ENCODE measurements at places on chromosomes 4 and X.

DNA sequence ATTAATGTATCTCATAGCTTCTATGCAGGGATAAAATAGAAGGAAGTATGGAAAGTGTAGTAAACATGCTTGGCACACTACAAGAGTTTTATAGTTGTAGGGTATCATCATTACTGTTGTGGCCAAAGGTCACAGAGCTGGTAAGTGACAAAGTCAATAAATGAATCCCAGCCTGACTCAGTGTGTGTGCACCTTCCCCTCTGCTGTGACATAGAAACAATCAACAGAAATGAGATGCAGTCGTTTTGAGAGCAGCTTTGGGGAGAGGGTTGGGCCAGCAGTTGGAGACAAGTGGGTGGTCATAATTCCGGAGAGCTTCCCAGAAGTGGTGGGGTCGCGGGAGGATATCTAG lies 82.4 kb upstream of the RBPJ start:
- no peak for DNase-seq

DNA sequence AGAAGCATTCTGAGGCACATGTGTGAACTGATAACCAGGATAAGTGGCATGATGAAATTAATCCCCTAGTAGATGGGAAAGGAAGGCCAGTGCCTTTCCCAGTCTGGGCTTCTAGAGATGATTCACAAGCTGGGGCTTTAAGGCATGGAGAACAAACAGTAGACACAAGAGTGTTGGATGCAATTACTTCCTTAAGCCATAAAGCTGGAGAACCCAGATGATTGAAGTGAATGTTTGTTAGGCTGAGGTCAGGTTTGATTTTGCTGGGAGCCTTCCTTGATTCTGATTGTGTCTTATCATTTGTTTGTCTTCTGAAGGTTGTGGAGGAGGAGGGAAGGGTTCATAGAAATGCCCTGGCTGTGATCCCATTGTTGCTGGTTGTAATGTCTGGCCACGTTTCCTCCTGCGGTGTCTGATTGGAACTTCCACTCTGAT lies 125.2 kb downstream of the NHS start:
- peak; percentile 64 for DNase-seq

DNA sequence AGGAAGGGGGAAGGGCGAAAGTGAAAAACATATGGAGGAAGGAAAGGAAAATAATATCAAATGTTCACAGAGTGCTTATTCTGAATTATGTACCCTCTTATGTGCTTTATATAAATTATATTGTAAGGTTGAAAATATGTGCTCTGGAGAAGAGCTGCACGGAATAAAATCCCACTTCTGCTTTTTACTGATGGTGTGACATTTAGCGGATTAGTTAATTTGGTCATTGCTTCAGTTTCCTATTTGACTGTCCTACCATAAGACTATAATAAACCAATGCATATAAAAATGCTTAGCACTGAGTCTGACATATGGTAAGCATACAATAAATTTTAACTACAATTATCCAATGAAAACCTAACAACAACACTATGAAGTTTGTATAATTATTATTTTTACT lies 86.2 kb downstream of the NPFFR2 start:
- DNase-seq: no peak

- DNase-seq: no peak
These were observed 91.2 kb upstream of the ELOVL6 start for GRCh38 chr4:110289601-110290100.

DNA sequence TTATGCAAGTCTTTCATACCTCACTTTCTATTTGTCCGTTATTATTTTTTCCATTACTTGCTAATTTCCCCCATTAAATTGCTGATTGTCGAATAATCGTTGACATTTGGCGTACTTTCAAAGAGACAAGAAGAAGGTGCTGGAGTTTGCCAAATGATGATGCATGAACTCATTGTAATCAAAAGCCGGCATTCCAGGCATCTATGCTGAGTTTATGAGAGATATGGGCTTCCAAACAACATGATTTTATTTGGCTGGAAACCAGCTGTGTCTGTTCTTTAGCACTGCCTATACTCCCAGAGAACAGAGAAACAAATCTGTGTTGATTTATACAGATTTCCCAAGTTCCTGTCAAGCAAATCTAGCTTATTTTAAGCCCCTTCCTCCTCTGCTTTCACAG lies 80.8 kb upstream of the RPS6KA3 start:
- DNase-seq: peak; percentile 14

DNA sequence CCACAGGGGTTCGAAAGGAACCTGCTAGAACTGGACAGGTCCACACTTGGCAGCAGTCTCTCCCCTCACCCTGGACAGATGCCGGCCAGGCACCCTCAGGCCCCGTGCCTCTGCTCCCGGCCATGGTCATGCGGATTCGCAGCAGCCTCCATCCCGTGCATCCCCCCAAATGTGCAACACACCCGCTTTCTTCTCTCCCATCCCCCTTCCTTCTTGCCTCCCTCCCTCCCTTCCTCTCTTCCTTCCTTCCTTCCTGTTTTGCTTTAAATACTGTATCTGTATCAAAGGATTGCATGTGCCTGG lies 35.0 kb upstream of the HMX1 start:
- no peak for DNase-seq

DNA sequence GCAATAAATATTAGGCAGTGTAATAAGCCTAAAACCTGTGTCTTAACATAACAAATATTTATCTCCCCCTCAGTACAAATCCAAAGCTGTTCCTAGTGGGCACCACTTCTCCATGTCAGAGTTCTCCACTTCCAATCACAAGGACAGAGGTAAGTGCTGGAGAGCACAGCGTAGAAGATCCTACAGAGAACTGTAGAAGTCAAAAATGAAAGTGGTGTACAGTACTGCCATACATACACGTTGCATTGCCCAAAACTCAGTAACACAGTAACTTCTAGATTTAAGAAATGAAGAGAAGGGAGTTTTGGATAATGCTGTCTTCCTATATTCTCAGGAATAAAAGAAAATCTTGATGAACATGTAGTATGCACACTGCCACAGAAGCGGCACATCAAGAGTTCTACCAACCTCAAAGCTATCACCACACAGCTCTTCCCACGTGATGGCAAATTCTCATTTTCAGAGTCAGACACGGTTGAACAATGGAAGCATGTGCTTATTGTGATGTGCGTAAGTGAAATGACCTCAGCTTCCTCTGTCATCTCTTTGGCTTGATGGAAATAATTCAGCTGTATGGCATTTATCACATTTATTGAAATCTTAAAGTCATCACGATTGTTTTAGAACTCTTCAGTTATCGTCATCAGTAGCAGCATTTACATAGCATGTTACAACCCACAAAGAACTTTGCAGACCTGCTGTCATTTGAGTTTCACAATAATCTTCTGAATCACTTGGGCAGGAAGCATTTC lies 27.1 kb upstream of the SPANXN4 start:
- peak; percentile 53 for DNase-seq

DNA sequence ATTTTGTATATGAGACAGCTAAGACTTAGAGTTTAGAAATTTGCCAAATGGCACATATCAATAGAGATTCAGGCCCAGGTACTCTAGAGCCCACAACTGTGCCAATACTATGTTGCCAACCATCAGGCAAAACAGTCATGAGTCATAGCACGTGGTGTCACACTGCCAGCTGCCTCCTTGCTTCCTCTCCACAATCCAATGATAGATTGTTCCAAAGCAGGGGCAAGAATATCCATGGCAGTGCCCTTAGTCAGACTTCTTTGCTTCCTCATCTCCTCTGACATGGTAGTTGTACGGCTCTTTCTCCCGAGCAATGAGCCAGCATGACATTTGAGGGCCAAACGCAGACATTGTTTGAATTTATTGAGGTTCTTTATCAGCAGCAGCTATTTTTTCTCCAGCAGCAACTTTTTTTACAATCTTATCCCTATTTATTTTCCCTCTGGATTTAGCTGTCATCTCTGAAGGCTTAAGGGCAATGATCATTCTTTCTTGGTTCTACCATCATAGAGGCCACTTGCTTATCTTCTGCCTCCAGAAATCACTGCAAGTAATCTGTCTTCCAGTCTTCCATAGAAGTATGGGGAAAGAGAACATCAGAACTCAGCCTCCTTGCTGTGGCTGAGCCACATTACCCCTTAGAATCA lies 169.7 kb downstream of the COL4A6 start:
- no peak for DNase-seq

DNA sequence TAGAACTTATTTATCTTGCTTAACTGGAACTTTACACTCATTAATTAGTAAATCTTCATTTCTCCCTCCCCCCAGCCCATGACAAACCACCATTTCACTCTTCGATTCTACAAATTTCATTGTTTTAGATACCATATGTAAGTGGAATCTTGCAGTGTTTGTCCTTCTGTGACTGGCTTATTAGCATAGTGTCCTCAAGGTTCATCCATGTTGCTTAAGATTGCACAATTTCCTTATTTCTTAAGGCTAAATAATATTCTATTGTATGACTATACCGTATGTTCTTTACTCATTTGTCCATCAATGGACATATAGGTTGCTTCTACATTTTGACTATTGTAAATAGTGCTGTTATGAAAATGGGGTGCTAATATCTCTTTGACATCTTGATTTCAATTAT lies 24.5 kb upstream of the RNF212 start:
- DNase-seq: no peak

DNA sequence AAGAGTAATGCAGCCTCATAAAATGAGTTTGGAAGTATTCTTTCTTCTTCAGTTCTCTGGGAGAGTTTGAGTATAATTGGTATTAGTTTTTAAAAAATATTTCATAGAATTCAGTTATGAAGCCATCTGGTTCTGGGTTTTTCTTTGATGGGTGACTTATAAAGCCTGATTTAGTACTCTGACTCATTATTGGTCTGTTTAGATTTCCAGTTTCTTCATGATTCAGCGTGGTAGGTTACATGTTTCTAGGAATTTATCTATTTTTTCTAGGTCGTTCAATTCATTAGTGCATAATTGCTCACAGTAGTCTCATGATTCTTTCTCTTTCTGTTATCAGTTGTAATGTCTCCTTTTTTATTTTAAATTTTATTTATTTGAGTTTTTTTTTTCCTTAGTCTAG lies 111.2 kb downstream of the CEP44 start:
- DNase-seq: peak; percentile 66

DNA sequence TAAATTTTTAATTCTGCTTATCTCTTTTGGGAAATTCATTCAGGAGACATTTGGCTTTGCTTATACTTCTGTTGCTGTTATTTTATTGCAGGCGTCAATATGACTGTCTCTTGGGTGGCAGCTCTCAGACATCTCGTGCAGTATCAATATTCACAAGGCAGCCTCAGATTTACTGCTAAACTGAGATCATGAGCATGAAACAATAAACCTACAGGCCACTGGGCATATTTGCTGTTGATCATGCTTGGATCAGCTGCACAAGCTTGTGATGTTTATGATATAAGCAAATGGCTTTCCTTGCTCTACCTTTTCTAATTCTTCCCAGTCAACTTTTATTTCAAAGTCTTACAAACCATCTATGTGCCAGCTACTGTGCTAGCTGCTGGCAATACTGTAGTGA lies 39.2 kb downstream of the TSPAN5 start:
- DNase-seq: no peak

DNA sequence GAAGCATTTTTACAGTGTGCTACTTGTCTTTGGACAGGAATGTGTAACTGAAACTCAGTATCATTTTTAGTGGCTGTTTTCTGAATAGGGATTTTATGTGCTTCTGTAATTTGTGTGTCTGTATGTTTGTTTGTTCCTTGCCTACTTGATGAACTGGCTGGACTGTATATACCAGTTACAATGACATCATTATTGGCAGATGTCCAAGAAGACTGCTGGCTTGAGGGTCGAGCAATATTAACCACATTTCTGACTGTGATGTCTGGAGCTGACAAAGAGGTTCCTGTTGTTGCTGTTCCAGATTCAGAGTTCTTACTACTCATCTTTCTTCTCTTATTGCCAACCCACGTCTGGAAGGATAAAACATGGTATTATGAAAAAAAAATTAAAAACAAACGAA lies 33.0 kb downstream of the HDX start:
- DNase-seq: peak; percentile 28

DNA sequence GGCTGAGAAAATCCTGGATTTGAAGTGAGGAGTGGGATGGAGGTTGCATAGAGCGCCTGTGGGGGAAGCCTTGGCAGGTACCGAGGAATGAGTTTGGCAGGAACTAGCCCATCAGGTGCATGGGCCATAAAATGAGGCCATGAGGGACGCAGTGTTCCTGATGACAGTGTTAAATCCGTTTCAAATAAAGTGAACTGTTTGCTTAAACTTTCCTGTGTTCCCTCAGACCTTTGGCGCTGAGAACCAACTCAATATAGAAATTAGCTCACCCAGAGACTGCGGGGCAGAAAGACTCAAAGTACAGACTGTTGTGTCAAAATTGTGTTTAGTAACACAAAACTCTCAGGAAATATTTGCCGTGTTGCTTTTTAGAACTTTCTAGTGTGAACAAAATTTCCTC lies 250.0 kb upstream of the NR3C2 start:
- no peak for DNase-seq

DNA sequence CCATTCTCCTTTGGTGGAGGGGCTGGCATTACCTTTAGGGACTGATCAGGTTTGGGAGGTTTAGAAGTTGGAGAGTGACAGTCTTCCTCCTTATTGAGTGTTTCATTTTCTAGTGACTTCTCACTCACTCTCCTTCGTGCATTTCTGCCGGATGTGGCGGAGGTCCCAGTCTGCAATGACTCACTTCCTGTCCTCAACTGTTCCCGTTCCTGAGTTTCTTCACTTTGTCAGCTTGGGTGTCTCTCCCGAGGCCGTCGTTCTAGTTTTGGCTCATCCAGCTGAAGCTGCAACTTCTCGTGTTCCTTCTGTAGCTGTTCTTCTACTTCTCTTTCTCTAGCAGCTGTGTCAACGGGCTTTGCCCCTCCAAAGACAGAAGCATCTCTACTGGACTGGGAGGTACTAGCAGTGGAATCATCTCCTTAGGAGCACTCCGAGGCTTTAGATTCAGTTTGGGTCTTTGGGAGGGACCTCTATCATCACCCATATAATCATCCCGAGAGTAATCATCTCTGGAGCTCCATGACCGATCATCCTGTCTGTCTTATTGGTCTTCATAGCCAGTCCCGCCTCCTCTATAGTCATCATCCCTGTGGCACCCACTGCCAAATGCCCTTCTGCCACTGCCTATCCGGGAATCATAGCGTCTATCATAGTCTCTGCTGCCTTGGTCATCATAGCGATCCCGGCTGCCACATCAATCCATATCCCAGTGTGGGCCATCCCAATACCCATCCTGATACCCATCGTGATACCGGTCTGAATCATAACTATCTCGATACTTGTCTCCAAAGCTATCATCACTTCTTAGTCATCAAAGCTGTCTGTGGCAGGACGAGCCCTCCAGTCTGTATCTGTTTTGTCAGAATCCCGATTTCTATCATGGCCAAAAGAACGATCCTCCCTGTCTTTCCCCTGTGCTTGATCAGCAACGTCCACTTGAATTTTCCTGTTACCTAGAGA lies 35.3 kb upstream of the VSIG4 start:
- DNase-seq: no peak

GRCh38 chrX:48956728-48957414 lies 536 bp downstream of the OTUD5 start:
- DNase-seq: no peak

Measured in fibroblast of skin of right biceps (primary cell).